ENCODE measurements at places on chromosomes 5 and 9.
A peak's percentile ranks its signal among the peaks of the same experiment; 100 is the strongest.

DNA sequence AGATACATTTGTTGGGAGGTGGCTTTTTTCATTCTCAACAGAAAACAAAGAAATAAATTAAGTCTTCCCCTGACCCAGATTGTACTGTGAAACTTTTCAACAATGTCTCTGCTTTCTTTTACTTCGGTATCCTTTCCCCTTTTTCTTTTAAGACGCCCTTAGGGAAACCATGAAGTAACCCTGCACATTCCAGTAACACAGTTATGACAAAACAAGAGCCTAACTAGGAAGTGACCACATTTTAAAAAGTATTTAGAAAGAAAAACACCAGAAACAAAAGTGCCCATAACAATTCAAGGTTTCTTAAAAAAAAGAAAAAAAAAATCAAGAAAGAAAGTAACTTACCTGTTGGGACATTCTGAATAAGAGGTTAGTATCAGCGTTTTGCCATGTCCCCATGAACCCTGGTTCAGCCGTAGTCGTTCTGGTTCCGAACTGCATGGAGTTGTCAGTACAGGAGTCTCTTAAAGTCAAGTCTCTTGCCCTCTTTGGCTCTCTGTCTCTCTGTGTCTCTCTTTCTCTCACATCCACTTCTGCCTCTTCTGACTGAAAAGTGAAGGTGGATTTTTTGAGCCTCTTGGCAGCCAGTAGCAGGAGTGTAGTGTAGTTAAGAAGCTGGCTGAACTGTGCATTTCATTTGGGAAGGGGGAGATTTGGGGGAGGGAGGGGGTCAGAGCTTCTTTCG is 142.9 kb downstream of the BNC2 start:
- DNase-seq, result no peak

DNA sequence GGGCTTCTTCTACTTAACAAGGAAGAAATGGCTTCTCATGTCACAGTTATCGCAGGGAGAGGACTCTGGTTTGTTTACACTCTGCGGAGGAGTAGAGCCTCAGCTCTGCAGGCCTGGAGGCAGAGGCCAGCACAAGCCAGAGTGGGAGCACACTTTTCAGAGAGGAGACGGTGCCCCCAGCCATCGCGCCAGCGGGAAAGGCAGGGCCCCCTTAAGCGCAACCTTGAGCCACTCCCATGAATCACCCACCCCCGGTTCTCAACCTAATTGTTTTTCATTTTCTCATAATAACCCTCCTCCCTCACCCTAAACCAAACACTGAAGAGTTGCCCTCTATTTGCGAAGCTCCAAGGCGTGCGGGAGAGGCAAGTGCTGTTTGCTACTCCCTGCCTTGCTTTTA is 208.4 kb upstream of the TBCA start:
- no peak for DNase-seq

- peak; percentile 75 for DNase-seq
These were observed 28.7 kb downstream of the ENHO start for GRCh38 chr9:34493972-34494535.

- no peak for DNase-seq
These were observed 422.4 kb downstream of the IRX1 start for GRCh38 chr5:4018007-4018406.

GRCh38 chr9:4197548-4197947 is 102.3 kb downstream of the GLIS3 start:
- DNase-seq, result no peak

DNA sequence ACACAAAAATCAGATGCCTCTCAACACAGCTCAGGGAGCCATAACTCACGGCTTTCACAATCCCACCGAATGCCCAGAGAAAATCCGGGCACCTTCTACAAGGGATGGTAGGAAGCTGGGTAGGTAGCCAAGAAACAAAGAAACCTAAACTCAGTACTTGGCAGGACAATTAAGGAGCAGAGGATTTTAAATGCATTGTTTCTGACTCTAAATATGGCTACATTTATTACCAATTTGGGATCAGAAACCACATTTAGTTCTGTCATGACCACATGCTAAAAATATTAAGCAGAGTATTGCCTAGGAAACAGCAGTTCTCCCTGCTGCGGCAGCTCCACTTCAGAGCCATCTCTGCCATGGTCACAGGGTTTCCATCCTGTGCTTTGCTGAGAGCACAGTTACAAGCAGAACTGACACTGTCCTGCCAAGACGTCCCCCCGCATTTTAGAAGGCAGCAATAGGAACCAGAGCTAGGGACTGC is 57.5 kb downstream of the SIL1 start:
- DNase-seq, result peak; percentile 74

DNA sequence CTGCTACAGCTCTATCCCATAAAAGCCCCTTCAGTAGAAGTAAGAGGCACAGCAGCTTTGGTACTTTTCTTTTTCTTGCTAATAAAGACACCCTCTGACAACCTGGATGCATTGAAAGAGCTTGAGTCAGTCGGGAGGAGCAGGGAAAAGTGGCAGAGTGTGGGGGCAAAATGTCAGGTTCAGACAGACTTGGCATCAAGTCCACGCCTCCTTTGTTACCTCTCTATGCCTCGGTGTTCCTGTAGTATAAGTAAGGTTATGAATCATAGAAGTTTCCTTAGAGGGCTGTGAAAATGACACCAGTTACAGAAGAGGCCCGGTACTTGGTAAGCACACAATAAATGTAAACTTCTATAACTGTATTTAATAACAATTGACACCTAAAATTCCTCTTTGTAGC is 133.9 kb downstream of the ESM1 start:
- DNase-seq, result no peak

DNA sequence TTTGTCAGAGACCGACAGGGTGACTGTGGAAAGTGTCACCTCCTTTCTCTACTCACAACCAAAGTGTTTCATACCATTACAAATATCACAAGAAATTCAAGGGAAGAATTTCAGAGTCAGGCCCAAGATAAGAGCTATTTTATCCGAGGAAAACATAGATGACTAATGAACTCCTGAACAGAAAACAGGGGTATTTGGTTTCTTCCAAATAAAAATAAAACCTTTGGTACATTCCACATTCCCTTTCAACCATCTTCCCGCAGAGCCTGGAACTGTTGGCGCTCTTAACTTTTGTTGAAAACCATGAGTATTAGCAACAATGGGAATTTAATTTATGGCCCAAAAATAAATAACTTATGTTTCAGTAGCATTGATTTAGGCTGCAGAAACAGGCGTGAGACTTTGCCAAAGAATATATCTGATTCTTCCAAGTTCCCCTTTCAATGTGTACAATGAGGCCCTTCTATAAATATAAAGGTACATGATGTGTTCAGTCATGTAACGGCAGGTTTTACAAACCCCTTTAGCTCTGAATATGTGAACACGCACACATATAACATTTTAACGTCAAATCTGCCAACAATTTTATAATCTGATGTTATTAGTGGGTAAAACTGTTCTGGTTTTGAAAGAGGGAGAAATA is 69.5 kb downstream of the RETREG1 start:
- no peak for DNase-seq

DNA sequence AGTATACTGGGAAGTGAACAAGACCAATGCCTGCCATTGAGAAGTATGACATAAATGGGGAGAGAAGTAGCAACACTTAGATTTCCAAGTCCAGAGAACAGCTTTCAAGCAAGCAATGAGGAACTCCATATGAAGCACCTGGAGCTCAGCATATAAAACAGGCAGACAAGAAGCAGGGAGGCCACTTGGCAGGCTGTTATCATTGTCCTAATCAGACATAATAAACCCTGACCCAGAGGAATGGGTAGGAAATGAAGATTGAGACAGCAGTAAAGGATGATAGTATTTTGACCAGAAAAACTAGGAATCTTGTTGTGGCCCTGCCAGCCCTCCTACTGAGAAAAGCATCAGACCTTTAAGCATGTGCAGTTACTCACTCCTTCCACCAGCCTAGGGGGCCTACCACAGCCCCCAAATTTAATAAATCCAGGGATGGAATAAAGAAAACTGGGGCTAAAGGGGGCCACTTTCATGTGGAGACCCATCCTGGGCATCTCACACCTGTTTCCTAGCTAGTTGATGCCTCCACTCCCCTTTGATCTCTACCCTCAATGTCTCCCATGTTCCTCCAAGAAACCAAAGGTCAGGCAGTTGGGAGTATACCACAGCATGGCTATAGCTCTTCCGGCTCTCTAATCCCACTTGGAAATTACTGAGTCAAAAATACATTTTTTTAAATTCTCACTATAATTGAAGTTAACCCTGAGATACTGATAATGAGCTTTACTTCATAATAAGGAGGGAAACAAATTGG is 135.1 kb downstream of the SIL1 start:
- DNase-seq, result no peak

- no peak for DNase-seq
These were observed 480.4 kb downstream of the CETN3 start for GRCh38 chr5:89929173-89929572.

DNA sequence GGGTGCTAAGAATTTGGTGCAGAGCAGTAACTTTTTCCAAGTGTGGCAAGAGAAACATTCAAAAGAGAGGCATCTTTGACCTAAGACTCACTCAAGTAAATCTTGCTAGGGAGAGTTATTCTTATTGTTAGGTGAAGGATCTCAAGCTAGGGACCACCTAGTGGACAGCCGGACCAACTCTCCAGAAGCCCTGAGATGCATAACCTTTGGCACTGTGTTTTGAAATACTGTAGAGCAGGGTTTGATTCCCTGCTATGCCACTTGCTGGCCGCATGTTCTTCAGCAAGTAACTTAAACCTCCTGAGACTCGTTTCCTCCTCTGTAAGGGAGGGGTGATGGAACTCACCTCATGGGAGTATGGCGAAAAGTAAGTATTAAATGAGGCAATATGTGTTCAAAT is 336.1 kb upstream of the ADAMTSL1 start:
- DNase-seq, result no peak

DNA sequence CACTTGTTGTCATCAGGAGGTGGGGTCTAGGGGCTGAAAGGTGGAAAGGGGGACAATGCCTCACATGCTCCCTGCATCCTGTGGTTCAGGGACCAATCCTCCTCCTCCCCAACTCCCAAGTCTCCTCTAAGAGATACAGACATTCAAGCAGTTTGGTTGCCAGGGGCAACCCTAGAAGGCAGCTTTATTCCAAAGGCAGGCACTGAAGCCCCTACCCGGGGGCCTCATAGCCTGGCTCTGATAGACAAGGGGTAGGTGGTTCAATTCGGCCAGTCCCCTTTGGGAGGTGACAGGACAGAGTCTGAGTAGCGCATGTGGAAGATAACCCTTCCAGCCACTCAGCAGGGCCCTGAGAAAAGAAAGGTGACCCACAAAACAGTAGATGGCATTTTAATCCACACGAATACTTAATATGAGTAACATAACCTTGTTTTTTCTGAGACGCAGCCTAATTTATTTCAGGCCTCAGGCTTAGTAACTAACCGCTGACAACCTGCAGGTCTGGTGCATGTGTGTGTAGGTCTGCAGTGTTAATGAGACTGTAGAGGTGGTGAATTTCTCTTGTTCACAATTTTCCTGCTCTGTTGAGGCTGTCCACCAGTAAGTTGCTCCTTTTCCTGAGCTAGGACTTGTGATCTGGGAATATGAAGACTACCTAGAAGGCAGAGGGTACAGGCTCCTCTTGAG is 31.3 kb upstream of the HSPA9 start:
- DNase-seq, result no peak

GRCh38 chr9:99833735-99834134 is 12.1 kb downstream of the NR4A3 start:
- DNase-seq, result no peak

Data from right hindlimb (tissue), 1 donor.